Keratinocyte (primary cell): ENCODE measurements at places on chromosomes 3 and 15.

- no peak for DNase-seq
These were observed 592.1 kb upstream of the GBE1 start for GRCh38 chr3:82353306-82354171.

DNA sequence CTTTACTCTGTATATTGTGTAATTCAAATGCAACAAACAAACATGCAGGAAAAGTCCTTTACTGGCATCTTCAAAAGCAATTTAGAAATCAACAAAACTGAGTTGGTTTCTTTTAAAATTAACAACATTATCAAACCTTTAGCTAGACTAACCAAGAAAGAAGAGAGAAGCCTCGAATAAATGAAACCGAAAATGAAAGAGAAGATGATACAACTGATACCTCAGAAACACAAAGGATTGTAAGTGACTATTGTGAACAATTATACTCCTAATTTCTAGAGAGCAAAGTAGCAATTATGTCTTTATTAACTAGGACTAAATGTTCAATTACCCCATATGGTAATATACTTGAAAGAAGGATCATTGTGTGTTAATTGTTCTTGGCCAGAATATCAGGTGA, 49.2 kb upstream of the P3H2 start:
- DNase-seq, result no peak

GRCh38 chr15:52100807-52101442, 11.7 kb downstream of the BCL2L10 start:
- no peak for DNase-seq

- no peak for DNase-seq
These were observed 470.4 kb downstream of the AGBL1 start for GRCh38 chr15:86550075-86550474.

GRCh38 chr3:73235768-73236167, 174.3 kb downstream of the EBLN2 start:
- DNase-seq, result no peak

- DNase-seq, result no peak
These were observed 5.6 kb upstream of the LRRC2 start for GRCh38 chr3:46571684-46572083.
